ENCODE measurements at places on chromosomes 1 and 21.

DNA sequence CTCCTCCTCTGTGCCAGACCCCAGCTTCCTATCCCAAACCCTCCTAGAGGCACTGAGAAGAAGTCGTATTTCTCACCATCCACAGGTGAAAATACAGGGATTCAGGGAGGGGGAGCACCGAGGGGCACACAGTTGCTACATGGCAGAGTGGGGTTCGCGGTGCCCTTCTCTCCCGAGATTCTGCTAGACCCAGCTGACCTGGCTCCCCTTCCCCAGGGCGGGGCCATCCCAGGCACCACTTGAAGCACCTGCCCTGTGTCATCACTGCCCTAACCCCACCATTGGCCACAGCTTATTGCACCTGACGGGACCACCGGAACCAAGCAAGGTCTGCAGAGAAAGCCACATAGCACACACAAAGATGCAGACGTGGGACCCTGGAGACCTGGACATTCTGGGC lies 30.5 kb downstream of the SDC3 start:
- DNase-seq: no peak

- DNase-seq: no peak
These were observed 108.5 kb upstream of the HOOK1 start for GRCh38 chr1:59706303-59706599.

GRCh38 chr1:223756806-223757700 lies 44.7 kb downstream of the CAPN2 start:
- DNase-seq: no peak

DNA sequence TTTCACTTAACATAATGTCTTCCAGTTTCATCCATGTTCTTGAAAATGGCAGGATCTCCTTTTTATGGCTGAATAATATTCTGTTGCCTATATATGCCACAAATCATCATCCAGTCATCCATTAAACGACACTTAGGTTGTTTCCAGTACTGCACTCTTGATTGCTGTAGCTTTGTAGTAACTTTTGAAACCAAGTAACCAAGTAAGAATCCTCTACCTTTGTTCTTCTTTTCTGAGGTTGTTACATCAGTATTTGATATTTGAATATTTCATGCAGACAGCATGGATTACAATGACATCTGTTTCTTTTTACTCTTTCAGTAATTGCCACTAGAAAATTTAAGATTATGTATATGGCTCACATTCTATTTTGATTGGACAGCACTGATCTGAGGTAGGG lies 22.1 kb upstream of the PRDM2 start:
- no peak for DNase-seq

DNA sequence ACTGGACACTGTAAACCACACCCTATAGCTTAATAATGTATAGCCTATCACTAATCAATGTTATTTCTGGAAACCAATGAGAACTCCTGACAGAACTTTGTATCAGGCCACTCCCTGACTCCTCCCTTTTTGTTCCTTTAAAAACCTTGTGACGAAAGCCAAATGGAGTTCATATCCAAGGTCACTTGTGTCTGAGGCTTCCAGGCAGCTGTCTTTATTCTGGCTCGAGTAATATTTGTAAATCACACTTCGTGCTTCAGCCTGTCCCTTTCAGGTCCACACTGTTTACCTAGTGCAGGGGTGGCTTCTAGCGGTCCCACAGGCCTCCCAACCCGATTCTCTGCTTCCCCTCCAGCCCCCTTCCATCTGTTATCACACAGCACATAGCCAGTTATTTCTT lies 16.2 kb upstream of the CAPN9 start:
- no peak for DNase-seq

DNA sequence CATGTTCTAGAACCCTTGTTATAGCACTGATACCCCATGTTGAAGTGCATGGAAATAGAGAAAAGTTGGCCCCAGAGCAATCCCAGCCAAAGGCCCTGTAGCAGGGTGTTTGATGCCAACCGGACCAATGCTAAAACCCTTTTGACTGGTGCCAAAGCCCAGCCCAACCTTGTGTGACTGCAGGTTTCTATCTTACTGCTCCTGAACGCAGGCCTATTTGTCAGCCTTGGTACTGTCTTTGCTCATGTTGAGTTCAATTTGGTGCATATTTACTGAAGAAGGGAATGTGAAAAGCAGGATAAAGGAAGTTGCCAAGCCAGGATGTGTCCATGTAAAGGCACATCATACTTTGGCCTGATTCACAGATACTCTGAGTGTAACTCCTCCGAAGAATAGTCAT lies 51.7 kb upstream of the NFASC start:
- no peak for DNase-seq

Measured in neural crest cell (in vitro differentiated cells).